MG63 (cell line): ENCODE measurements at places on chromosomes 2 and 18. TPM values are rescaled to one million over a fixed set of nuclear protein-coding genes. Genes with fewer than 3 reads are reported as not detected.

- DNase-seq = no peak
Measured at GRCh38 chr2:178514664-178515063, 34.4 kb downstream of the PLEKHA3 start.

- no peak for DNase-seq
Measured at GRCh38 chr2:139773720-139774277, 993.6 kb upstream of the NXPH2 start.

DNA sequence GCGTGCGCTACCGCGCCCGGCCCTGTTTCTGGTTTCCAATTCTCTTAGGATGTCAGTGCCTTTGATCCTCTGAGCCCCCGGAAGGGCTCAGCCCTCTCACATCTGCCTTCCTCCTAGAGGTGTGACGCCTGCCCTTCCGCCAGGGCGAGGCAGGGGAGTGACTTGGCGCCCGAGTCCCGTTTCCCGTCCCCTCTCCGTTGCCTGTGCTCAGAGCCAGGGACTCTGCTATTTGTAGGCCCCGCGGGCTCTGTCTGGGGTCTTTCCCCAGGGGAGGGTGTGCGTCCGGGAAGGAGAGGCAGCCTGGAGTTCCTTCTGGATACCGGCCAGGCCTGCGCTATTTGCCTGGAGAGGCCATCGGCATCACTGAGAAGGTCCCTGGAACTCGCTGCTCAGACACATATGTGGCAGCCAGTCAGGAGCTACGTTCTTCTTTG is 103.7 kb upstream of the TAF1B start:
- DNase-seq = no peak

- no peak for DNase-seq
Measured at GRCh38 chr2:61196671-61197070, 34.7 kb downstream of the C2orf74 start.

DNA sequence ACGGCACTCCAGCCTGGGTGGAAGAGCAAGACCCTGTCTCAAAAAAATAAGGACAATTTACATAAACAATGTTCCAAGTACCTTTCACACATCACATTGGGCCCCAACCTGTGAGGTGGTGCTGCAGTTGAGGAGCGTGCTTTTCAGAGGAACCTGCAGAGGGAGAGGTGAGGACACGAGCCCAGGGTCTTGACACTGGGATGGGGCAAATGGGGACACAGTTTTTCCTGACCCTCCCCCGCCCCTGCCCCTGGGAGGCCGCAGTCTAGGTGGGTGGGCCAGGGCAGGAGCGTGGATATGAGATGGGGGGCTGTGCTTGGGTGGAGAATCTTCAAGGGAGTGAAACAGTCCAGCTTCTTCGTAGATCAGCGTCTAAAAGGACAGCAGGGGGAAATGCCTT is 112.9 kb downstream of the SEPTIN10 start:
- DNase-seq = no peak

The SCN3A gene
- total RNA-seq = 22.7 and 27.1 TPM in 2 replicates

The MPP4 gene
- 5.5 and 7.6 TPM in 2 replicates for total RNA-seq

DNA sequence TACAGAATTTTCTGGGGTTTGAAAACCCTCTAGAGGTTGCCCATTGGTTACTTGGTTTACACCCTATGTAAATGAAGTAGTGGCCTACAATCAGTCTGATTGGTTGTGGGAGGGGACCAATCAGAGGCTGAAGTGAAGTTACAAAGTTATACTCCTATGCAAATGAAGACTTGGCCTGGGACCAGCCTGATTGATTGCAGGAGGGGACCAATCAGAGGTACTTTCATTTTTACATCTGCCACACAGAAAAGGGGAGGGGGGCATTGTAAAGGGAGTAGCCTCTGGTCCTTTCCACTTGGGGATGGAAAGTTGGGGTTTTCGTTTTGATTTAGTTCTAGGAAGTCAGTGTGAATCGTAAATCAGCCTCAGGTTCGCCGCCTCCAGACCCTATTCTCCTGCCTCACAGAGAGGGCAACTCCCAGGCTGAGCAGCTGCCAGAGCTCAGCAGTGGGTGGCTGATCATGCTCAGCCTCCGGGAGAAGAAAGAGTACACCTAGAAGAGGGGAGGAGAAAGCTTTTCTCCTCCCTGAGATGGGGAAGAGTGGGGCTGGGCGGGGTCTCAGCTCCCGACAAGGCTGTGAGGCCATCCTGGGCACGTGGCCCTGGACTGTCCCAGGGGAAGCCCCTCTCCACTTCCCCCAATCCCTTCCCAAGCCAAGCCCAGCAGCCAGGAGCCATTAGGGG is 372.5 kb downstream of the GALR1 start:
- DNase-seq = peak; percentile 40

DNA sequence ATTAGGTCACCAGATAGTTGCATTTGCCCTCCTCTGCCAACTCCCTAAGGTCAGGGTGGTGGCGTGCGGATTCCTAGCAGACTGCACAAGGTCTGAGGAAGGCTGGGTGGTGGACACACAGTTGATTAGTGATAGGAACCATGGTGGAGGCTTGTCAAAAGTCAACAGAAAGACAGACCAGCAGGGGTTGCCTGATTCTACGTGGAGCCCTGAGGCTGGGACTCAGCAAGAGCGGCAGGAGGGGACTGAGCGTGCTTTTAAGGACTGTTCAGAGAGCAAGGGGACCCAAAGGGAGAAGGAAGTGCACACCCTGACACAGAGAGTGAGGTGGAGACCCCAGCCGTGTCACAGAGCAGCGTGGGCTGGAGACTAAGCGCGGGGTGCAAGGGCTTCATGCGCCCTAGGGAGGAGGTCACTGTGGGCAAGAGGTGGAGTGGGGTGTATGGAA is 513.2 kb downstream of the RNF144A start:
- no peak for DNase-seq

GRCh38 chr2:149261692-149262091 is 68.7 kb upstream of the LYPD6 start:
- no peak for DNase-seq

The CCDC74B gene
- total RNA-seq = 0.54 and 3.9 TPM in 2 replicates

- no peak for DNase-seq
Measured at GRCh38 chr2:219557791-219558785, 13.3 kb downstream of the OBSL1 start.

DNA sequence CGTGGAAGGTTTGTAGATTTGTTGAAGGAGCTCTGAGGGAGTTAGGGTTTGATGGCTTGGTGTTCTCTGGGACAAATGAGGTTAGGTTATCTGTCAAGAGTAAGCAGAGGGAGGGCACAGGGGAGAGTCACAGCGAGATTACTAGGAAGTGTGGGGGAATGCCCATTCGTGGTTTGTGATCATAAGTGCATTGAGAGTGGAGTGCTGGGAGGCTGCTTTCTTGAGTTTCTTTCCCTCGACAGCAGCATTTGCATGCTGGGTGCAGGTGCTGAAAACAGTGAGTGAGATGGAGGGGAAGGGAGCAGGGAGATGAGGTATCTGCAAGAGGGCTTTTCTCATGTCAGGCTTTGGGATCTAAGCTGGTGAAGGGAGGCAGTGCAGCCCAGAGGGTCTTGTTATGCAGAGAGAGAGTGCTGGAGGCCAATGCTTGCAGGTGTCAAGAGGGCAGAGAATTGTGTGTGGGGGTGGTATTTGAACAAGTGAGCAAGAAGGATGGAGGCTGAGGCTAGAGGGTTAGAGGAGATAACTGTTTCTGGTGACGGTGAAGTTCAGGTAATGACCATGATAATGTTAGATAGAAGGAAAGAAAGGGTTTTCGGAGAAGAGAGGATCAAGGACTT is 8.8 kb downstream of the RALB start:
- no peak for DNase-seq

DNA sequence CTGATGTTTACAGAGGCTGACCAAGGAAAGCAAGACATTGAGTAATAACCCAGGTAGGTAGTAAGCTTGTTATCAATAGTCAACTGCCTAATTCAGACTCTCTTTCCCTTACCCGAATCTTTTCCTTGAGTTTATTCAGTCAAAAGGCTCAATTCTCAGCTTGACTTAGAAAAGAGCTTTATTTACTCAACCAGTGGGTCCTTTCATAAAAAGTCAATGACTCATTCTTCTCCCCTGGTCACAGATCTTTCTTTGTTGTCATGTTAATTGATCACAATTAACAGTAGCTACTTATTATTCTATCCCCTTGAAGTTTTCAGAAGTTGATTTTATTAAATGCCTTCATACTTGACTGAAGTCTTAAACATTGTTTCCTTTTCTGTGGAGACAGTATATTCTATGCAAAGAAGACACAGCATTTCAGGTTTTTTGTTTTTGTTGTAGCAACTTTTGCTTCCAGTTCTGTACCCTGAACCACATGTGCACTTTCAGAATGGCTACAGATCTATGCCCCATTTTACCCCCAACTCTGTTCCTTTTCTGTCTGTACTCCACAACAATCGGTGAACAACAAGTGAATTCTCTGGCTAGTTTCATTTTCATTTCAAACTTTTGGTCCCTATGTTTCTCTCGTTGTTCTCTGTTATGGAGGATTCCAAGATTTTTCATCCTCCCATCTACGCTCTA is 428.3 kb downstream of the NCKAP5 start:
- DNase-seq = no peak

- DNase-seq = no peak
Measured at GRCh38 chr18:68355637-68356036, 359.3 kb downstream of the TMX3 start.

The RNASEH1 gene
- total RNA-seq = 26.0 and 71.0 TPM in 2 replicates

The SMYD5 gene
- 26.2 and 57.3 TPM in 2 replicates for total RNA-seq

GRCh38 chr18:62715436-62715758 is at the start of gene PHLPP1:
PHLPP1 (plus strand) TSS chr18:62715541; CDS start chr18:62715684, 143 bp downstream.
- DNase-seq = no peak

- DNase-seq = peak; percentile 55
Measured at GRCh38 chr2:18167871-18168270, 289.4 kb downstream of the KCNS3 start.

DNA sequence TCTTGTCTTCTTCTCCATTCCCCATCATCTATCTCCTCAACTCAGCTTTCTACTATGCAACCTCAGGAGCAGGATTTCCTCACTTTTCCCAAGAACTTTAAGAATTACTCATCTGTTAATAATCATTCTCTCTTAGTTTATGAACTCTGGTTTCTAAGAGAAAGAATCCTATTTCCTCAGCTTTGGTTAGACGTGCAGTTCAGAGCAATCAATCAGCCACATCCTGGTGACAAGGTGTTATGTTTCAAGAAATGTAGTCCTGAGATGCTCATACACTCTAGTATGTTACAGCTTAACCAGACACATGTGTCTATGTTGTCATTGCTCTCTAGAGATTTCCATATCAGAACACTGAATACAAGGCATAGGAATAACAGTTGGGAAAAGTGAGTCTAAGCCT is 277.9 kb downstream of the MBD2 start:
- DNase-seq = no peak

The RSAD2 gene
- 1.2 and 6.9 TPM in 2 replicates for total RNA-seq

The DHRS9 gene
- total RNA-seq = not detected in 2 replicates

GRCh38 chr2:61173116-61173515 is 11.1 kb downstream of the C2orf74 start:
- no peak for DNase-seq

- no peak for DNase-seq
Measured at GRCh38 chr18:62838475-62839098, 123.2 kb downstream of the PHLPP1 start.

GRCh38 chr2:37412231-37412630 is 67.8 kb downstream of the QPCT start:
- DNase-seq = no peak

DNA sequence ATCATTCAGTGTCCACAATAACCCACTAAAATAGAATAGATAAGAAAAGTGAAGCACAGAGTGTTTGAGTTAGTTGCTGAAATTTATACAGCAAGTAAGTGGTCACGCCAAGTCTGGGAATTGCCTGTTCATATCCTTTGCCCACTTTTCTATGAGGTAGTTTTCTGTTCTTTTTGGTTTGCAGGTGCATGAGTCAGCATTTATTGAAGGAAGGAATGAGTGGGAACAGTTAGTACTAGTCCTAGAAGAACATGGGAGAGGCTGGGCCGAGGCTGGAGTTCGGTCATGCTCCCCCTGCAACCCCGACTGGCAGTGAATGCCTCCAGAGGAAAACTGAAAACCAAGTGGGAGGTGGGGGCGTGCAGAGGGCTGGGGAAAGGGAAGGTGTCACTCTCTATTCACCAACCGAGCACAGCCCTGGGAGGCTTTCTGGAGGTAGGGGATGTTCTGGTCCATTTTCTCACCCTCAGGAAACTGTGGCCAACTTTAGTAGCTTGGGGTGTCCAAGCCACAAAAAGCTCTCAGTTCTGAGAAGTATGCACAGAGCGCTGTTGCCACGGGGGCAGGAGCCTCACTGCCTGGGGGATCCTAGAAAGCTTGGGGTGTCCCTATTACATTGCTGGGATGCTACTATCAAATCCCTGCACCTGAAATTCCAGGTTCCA is 41.4 kb downstream of the FOSL2 start:
- no peak for DNase-seq

GRCh38 chr2:217847115-217847514 is 155.7 kb downstream of the TNS1 start:
- no peak for DNase-seq

DNA sequence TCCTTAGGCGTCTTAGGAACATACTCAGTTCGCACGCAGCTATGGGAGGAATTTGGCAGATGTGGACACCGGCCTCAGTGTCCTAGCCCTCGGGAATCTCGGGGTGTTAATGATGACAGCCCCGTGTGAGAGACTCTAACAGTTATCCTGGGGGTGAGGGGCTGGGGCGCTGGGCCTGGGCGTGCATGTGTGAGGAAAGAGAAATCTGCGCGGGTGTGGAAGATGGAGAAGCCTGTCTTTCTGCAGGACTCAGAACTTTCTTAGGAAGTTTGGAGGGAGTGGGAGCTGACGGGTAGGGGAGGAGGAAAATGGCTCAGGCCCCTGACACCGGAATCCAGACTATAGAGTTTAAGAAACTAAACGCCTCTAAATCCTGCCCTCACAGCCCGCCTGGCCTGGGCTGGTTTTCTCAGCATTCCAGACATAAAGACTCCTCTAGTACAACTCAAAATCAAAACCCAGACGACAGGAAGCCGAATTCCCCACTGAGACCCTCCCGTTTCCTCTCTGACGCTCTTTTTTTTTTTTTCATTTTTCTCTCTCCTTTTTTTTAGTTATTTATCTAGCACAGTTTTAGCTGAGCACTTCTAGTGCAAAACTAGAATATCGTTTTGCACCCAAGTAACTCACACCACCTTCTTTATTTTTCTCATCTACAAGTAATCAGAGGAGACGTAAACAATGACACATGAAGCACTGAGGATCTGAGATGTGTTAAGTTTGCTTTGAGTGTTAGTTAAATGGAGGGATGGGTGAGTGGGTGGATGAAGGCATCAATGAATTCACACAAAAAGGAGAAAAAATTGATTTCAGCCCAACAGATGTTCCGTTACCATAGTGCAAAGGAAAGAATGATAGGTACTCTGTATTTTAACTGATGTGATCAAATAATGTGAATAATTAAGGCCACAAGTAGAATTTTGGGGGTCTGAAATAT is 1.2 kb upstream of the HAAO start:
- no peak for DNase-seq

The MBOAT2 gene
- 40.0 and 67.9 TPM in 2 replicates for total RNA-seq

- DNase-seq = peak; percentile 86
Measured at GRCh38 chr2:229713371-229714079, 830 bp downstream of the DNER start.

The GBX2 gene
- 0.94 TPM in 1 of 2 replicates, not detected in the other for total RNA-seq

DNA sequence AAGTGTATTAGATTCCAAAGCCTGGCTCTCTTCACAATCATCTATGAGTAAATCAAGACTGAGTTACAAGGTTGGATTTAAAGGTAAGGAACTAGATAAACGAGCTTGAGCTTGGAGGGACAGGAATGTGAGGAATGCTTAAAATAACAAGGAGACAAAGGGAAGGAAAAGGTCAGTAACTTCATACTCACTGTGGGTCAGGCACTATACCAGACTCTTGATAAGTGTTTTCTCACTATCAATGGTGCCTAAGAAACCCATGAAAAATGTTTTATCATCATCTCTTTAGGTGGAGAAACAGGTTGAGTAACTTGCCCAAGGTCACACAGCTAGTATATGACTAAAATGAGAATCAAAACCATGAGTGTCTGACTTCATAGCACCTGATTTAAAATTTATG is 212.1 kb downstream of the CDH2 start:
- no peak for DNase-seq

The CAVIN2 gene
- 44.0 and 44.2 TPM in 2 replicates for total RNA-seq

GRCh38 chr2:219656526-219656925 is 29.1 kb downstream of the SLC4A3 start:
- no peak for DNase-seq
